T-helper 17 cell (primary cell): ENCODE measurements at places on chromosomes 3 and 15.
A peak's percentile ranks its signal among the peaks of the same experiment; 100 is the strongest.

DNA sequence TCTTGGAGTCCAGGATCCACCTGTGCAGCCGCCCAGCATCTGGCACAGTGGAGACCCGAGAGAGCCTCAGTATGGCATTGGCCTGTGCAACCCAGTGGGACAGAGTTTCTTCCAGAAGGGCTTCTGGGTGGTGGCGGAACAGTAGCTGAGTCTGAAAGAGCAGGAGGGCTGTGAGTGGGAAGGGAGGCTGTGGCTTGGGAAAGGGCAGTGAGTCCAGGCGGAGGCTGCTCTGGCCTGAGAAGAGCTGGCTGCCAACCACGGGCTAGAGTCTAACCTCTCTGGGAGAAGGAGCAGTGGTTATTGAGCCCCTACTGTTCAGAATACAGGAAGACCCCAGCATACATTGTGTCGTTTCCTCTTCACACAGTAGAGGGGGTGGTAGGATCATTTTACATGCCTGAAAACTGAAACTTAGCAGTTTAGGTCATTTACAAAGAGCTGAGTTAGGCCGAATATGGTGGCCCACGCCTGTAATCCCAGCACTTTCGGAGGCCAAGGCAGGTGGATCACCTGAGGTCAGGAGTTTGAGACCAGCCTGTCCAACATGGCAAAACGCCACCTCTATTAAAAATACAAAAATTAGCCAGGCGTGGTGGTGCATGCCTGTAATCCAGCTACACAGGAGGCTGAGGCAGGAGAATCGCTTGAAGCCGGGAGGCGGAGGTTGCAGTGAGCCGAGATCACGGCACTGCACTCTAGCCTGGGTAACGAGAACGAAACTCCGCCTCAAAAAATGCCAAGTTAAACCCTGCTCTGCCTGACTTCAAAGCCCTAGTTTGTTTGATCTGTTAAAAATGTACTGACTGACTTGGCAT lies 3.2 kb downstream of the AEN start:
- no peak for DNase-seq
- H3K27ac ChIP-seq: peak overlapping the region; percentile 97
- H3K36me3 ChIP-seq: peaks cover 6% of the 10 kb centered on the region
- peak overlapping the region; percentile 96 for H3K4me3 ChIP-seq
- peaks cover 61% of the 10 kb centered on the region for H3K4me1 ChIP-seq

- no peaks in the 10 kb centered on the region for H3K27me3 ChIP-seq
Observed at GRCh38 chr15:52263563-52264282, 31.9 kb downstream of the MYO5C start.

GRCh38 chr15:39125904-39126303 lies 455.0 kb upstream of the THBS1 start:
- H3K36me3 ChIP-seq: no peaks in the 10 kb centered on the region
- no peak overlapping the region for H3K27ac ChIP-seq
- no peak overlapping the region for H3K4me3 ChIP-seq
- H3K27me3 ChIP-seq: peaks cover 34% of the 10 kb centered on the region
- no peak for DNase-seq
- H3K4me1 ChIP-seq: no peaks in the 10 kb centered on the region

GRCh38 chr3:100756441-100756840 lies 47.1 kb downstream of the TFG start:
- H3K27me3 ChIP-seq: no peaks in the 10 kb centered on the region
- no peak overlapping the region for H3K4me3 ChIP-seq
- no peak overlapping the region for H3K27ac ChIP-seq
- peaks cover 19% of the 10 kb centered on the region for H3K4me1 ChIP-seq
- H3K36me3 ChIP-seq: peaks cover 6% of the 10 kb centered on the region

- no peaks in the 10 kb centered on the region for H3K27me3 ChIP-seq
- H3K4me1 ChIP-seq: peaks cover 14% of the 10 kb centered on the region
- no peak overlapping the region for H3K27ac ChIP-seq
- DNase-seq: no peak
- H3K4me3 ChIP-seq: no peak overlapping the region
Observed at GRCh38 chr3:133643611-133644010, 18.1 kb downstream of the TOPBP1 start.

- peak overlapping the region; percentile 21 for H3K27ac ChIP-seq
- no peak for DNase-seq
- no peaks in the 10 kb centered on the region for H3K27me3 ChIP-seq
- H3K36me3 ChIP-seq: peaks cover 12% of the 10 kb centered on the region
- H3K4me1 ChIP-seq: peaks cover 9% of the 10 kb centered on the region
Observed at GRCh38 chr3:33125840-33126239, 12.0 kb downstream of the CRTAP start.
